Myocyte (in vitro differentiated cells): ENCODE measurements at places on chromosomes 2 and 18. TPM values are rescaled to one million over a fixed set of nuclear protein-coding genes. Genes with fewer than 3 reads are reported as not detected.

The SAG gene
- not detected in 2 replicates for total RNA-seq

The ARHGAP28 gene
- 14.7 and 17.8 TPM in 2 replicates for total RNA-seq

The SULT1C2 gene
- 0.16 and 0.37 TPM in 2 replicates for total RNA-seq

The ZNF521 gene
- total RNA-seq: 27.2 and 40.5 TPM in 2 replicates

The TMEM163 gene
- total RNA-seq: not detected in 2 replicates

The ABCG5 gene
- total RNA-seq: not detected in 2 replicates

The OR6B3 gene
- total RNA-seq: not detected in 2 replicates

DNA sequence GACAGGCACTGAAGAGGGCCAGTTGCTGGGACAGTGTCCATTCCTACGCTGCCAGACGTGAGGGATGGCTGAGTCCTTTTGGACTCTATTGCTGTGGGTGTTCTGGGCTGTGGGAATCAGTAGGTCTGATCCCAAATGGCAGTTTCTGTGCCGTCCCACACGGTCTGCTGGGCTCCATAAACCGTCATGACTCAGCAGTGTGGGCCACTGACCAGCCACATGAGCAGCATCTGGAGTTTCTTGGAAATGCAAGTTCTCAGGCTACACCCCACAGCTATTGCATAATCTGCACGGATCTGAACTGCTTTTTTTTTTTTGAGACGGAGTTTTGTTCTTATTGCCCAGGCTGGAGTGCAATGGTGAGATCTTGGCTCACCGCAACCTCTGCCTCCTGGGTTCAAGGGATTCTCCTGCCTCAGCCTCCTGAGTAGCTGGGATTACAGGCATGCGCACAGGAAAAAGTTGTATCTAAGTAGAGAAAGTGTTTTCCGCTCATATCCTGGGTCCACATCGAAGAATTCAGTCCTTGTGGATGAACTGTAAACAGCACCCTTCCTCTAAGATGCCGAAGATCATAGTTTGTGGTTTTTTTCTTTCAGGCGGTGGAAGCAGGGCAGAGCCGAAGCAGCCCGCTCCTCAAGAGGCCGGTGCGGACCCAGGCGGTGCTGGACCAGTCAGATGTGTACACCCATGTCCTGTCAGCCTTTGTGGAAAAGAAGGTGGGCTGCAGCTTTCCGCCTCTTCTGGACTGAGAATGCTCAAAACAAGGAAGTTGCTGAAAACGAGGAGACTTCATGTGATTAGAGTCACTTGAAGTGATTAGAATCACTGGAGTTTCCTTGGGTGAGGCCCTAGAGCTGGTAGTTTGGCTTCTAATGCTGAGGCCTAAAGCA lies 25.5 kb downstream of the RMC1 start:
- peak; percentile 80 for DNase-seq

- DNase-seq: peak; percentile 32
Observed at GRCh38 chr18:47775961-47776360, 154.5 kb downstream of the SMAD2 start.

DNA sequence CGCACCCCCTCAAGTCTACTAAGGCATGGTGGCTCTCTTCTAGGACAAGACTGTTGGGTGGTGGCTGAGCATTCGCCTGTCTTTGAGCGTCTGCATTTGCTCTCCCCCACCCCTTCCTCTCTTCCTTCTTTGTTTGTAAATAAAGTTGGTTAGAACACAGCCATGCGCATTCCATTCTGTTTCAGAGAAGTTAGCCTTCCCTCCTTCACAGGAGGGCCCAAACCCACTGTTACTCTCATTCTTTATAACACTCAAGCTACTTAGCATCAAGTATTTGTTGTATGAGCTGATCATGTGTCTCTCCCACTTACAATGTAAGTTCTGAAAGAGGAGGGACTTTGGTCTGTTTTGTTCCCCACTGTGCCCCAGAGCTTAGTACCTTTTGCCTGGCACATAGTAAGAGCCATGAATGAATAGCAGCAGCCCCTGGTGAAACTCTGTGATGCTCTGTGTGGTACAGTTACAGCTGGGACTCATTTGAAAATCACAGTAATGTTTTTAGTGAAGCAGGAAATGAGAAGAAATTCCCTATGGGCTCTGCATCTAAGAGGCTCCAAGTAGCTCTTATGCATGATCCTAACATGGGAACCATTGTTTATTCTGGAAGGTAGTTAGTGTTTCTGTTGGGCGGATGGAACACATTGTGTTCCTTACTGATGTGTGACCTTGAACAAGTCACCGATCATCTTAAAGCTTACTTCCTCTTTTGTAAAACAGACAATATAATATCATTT lies 7.7 kb downstream of the MGAT5 start:
- DNase-seq: no peak

GRCh38 chr2:101185656-101186055 lies 34.5 kb upstream of the TBC1D8 start:
- no peak for DNase-seq

DNA sequence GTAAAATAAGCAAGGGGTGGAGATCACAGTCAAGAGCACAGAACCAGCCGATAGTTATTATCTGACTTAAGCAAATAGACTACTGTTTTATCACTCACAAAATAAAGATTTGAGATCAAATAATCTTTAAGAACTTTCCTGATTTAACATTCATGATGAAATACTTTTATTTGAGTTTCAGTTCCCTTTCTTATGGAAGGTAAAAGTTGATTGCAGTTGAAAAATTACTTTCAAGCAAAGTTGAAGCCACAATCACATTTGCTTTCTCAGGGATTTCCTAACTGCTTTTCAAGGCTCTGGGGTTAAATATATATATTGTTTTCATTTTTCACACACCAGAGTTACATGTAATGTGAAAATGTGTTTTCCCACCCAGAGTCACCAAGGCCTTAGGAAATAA lies 599.5 kb downstream of the KCNJ3 start:
- DNase-seq: no peak

DNA sequence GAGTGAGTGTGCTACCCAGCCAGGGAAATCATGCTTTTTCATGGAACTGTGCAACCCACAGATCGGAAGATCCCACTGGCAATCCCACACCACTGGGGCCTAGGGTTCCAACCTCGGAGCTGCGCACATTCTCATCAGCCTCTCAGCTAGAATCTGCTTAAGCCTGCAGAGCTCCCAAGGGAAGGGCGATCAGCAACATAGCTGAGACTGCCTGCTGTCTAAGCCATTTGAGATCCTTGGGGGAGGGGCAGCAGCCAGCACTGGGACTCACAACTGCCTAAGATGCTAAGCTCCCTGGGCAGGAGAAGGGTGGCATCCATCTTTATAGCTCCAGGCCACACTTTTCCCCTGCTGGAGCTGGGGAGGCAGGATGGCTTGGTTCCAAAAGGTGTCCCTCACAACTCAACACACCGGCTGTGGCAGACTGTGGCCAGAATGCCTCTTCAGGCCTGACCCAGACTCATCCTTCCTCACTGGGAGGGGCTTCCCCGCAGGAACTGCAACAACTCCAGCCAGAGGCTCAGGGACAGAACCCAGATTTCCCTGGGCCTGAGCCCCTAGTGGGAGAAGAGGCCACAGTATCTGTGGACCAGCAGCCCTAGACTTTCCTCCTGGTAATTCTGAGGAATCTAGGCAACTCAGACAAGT lies 1133.3 kb upstream of the PIK3C3 start:
- DNase-seq: no peak

DNA sequence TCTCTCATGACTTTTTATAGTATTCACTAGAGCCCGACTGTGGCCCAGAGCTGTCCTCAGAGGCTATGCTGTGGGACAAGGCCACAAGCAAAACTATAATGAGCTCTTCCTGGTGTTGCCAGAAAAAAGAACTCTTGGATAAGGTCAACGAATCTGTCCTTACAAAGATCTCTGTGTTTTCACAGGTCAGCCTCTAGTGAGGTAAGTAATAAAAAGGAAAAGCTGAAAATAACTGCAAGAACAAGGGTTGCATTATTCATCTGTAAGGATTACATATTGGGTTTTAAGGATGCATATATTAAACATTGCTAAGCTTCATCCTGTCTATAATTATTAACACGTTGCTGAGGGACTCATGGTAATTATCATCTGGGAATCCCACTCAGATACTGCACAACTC lies 62.8 kb upstream of the ATL2 start:
- DNase-seq: no peak

DNA sequence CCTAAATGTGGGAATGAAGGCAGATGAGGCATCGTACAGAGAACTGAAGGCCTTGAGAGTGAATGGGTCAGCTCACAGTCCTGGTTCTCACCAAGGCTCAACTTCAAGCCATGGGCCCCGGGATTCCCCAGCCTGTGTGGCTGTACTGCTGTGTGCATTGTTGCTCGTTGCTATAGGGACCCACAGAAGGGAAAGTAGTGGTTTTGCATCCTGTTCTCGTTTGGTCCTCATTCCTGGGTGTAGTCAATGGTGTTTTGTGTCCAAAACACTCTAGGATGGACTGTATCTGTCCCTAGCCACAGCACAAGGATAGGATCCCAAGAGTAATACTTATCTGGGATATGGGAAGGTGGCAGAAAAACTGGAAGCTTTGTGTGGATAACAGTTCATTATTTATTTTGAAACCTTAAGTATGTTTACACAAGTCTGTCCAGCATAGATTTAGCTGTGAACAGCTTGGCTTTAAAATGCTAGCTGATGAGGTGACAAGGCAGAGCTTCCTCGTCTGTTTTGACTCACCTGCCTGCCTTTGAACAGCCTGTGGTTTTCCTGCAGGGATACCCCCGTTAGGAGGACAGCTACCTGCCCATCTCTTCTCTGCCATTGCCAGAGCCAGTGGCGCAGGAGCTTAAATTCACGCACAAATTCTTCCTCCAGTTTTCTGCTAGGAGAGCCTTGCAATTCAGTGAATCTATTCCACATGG lies 85.0 kb downstream of the WDSUB1 start:
- DNase-seq: no peak

- DNase-seq: peak; percentile 24
Observed at GRCh38 chr2:158953454-158953853, 15.0 kb upstream of the TANC1 start.

- DNase-seq: peak; percentile 88
Observed at GRCh38 chr18:44679056-44679913, 1.4 kb upstream of the SETBP1 start.

GRCh38 chr2:10257500-10258147 lies 45.1 kb upstream of the HPCAL1 start:
- no peak for DNase-seq

DNA sequence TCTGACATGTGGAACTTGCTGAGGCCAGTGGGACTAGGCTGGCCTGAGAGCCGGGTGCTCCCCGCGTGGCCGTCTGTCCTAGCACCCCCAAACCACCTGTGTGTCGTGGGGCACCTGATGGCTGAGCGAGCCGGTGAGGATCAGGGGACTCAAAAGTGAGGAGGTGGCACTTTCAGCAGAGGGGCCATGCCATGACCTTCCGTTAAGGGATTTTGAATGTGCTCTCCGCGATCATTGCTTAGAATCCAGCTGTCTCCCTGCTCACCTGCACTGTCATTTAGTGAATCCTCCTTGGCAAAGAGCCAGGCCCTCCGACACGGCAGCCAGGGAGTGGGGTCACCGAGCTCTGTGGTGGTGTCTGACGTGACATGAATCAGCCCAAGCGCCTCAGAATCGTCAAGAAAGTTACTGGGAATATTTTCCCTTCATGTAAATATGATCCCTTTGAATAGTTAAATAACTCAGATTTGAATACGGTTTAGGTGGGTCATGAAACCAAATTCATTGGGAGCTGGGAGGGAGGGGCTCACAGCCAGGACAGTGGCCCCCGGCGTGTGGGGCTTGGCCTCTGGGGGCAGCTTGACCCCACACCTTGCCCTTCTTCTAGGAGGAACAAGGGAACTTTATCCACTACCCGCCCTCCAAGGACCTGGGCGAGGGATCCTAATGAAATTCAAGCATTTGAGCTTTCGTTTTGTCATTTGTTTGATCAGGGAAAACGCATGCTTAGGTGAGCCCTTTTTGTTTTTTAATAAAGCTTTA lies 9.5 kb downstream of the NFATC1 start:
- no peak for DNase-seq

DNA sequence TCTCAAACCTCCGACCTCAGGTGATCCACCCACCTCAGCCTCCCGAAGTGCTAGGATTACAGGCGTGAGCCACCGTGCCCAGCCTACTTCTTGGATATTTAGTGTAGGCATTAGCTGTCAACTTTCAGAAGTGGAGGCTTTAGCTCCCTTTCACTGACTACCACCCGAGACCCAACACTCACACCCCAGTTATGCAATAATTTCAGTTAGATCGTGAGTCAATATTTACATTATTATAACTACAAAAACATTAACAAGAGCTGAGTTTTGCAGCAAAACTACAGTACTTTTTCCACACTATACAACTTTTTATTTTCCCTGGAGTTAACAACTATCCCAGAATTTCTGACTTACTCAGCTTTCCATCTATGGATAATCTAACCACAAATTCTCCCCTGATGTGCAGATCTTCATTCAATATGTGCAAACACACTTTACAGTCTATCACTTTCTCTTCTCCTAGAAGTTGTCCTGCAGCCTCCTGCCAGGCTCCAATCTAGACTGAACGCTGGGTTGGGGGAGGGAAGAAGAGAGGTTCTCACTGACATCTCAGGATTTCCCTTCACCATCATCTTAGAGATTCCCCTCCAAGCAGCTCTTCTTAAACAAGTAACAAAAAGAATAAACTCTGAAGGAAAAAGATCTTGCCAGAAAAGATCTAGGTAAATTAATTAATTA lies 10.1 kb downstream of the TBC1D8 start:
- no peak for DNase-seq
